ENCODE measurements at places on chromosomes 2 and 18. TPM values are rescaled to one million over a fixed set of nuclear protein-coding genes. Genes with fewer than 3 reads are reported as not detected.

DNA sequence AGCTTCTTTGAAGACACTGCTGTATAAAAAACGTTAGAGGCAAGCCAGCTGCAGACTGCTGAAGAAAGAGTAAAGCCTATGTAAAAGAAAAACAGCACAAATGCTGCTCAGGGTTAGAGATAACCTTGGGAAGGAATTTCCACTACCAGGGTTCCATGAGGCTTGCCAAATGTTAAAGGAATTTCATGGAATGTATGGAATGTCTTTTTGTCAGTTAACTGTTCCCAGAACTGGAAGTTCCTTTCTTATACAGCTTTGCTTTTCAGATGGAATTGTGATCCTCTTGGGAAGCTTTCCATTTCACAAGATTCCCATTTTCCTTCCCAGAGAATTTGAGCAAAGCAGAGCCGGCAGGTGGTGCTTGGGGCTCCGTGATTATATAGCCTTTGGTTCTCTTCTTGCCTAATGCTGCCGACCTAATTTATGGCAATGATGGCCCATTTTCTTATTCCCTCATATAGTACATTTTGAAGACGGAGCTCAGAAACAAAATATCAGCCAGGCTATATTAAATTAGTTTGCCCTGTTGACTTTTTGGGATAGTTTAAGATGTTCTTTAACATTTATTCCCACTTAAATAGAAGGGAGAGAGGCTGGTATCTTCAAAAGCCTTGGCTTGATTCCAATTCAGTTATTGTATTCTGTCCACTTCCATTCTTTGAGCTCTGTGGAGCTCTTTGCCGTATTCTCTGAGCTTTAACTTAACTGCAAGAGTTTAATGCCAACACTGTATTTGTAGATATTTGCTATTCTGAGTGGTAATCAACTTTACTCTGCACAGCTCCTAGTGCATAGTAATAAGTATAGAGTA, 162.3 kb downstream of the PHLPP1 start:
- no peak for DNase-seq

GRCh38 chr2:105771836-105772235, 27.1 kb downstream of the NCK2 start:
- no peak for DNase-seq

- no peak for DNase-seq
These were observed 96.5 kb downstream of the NDUFA10 start for GRCh38 chr2:239928391-239929350.

GRCh38 chr2:169808221-169808620, 9.6 kb downstream of the SSB start:
- no peak for DNase-seq

DNA sequence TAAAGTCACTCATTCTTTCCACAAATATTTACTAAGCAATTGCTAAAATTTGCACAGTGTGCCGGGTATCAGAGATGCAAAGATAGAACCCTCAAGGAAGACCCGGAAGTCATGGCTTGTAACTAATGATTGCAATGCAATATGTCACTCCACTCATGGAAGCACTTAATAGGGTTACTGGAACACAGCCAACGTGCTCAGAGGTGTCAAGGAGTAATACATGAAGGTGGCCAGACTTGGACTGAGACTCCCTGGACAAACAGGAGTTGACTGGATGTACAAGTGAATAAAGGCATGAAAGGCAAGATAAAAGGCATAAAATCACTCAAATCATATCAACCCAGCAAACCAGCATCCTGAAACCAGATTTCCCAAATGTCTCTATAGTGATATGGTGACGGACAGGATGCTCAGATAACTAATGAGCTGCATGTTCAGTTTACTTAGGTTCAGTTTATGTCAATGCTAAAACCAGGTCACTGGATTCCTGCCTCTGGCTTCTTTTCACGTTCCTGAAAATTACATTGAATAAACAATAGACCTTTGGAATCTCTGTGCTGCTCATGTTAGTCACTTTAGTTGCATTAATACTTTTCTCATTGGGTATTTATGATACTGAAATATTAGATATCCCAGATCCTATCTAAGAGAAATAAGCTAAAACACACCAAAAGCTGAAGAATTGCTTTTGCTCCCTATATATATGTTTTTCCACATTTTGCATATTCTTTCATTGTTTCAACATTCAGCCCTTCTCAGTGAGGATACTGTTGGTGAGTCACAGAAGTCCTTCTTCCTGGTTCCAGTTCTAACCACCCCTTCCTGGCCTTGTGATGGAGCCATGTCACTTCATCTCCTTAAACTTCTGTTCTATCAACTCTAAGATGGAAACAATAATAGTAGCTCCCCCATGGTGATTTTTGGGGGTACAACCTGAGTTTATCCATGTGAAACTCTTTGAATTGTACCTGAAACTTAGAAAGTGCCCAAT, 688.9 kb upstream of the ID2 start:
- DNase-seq: no peak

GRCh38 chr2:181957668-181958067, 28.0 kb upstream of the PPP1R1C start:
- no peak for DNase-seq

DNA sequence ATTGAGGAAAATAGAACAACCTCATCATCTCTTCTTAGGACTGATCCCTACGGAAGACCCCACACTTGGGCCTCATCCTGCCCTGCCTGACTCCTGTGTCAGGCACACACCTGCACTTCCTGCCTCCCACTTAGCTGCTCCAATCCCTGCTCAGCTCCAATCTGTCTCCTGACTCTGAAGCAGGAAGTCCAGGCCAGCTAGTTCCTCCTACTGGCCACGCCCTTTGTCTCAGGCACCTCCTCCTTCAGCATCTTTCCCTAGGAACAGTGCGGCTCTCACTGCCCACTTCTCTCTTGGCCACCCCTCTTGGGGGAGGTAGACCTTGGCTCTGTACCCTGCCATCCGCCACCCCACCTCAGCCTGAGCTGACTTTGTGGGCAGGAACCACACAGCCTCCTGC, 135.8 kb downstream of the CELF4 start:
- DNase-seq: no peak

GRCh38 chr2:172366596-172367150, 60.7 kb upstream of the ITGA6 start:
- DNase-seq: no peak

DNA sequence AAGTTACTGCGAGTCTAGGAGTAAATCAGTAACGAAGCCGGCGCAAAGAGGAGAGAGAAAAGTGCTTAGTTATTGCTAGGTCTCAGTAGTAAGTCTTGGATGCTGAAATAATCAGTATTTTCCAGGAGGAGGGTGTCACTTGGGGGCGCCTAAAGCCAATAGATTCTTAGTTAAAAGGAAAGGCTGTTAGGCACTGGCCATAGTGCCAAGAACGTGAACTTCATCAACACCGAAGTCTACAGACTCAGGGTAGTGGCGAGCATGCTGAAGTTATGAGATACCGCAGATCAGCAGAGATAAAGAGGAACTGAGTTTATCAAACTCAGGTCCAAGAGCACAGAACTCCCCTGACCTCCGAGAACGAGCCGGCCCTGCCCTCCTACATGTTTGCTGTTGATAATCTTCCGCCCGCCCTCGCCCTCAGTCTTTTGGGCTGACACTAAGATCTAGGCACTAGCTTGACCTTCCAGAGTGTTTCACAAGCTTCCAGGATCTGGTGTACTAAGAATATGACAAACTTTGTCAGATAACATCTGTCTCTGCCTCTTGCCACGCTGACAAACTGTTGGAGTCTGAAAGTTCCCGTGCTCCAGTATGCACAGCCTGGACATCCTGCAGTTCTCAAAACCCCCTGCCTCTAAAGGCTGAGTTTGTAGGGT, 49.2 kb downstream of the CYB5A start:
- DNase-seq: no peak

DNA sequence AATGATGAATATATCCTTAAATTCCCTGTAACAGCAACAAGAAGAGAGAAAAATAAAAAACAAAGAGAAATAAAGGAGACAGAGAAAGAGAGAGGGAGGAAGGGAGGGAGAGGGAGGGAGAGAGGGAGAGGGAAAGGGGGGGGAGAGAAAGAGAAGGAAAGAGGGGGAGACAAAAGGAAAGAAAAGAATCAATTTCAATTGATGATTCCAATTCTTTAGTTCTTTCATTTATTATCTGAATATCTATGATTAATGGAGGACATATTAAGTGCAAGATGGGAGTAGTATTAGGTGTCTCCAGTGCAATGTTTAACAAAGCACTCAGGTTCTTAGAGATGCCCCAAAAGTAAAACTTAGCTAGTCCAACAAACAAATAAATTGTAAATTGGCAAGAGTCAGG, 97.2 kb upstream of the DPP10 start:
- no peak for DNase-seq

GRCh38 chr2:48131539-48132270, 225.4 kb upstream of the FBXO11 start:
- DNase-seq: no peak

DNA sequence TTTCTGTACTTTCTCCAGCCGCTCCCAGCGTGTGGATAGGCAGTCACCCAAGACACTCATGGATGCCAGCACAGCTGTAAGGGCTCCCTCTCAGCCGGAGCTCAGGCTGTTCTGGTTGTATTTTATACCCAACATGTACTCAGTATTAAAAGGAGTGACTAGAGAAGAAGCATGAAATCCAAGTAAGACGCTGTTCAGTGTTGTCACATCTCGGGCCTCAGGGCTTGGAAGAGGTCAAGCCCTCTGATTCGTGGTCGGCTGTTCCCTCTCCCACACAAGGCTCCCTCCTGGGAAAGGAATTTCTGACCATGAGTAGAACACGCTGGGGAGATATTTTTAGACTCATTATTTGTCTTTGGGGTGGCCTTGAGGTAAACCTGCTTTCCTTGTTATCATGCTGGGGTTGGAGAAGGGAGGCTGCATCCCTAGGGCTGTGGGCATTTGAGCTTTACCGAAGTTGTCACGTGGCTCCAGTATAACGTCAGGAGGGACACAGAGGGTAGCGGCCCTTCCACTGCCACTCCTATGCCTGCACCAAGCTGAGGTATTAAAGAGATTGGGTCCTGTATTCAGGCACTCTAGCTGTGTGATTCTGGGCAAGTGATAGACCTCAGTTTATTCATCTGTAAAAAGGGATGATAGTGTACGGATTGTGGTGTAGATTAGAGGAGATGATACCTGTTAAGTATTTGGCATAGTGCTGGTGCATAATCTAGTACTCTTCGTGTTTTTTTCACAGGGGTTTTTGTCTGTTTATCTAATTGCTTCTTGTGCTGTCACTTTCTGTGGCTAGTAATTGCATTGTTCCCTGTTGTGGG, 34.1 kb downstream of the HK2 start:
- DNase-seq: peak; percentile 24

GRCh38 chr2:179837408-179837807, 24.0 kb downstream of the ZNF385B start:
- no peak for DNase-seq

GRCh38 chr18:7844418-7844817, 277.3 kb downstream of the PTPRM start:
- no peak for DNase-seq

DNA sequence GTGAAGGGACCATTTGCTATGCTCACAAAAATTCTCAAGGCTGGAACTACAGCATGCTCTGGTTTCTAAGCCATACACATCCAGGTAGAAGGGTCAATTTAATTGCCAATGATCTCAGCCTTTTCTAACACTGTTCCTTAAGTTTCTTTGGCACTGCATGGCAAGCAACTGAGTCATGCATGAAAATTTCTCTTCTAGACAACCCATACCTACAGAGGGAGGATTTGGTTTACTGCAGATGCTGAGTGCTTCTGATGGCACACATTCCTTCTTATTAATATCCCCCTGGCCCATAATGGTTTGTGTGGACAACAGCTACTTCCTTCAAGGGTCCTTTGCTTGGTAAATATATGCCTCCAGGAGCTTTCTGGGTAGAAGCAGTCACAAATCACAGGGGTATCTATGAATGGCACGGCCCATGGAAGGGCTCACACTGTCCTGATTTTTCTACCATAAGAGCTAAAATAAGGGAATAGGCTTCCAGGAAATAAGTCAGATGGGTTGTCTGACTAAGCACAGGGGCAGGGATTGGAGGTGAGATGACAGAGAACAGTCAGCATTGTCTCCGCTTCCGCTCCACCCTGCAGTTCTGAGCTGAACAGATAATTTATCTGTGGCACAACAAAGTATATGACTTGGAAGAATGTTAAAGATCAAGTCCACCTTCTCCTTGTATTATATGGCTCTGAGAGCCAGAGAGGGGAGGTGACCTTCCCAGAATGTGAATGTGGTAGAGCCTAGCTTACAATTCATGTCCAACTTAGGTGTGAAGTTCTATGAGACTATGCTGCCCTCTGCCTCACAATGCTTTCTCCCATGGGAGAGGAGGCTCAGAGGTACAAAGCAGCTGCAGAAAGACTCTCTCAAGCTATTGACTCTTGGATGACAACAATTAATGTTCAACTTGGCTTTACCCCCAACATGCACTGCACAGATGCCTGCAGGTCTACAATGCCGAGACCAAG, 199.2 kb upstream of the TNP1 start:
- DNase-seq: no peak

DNA sequence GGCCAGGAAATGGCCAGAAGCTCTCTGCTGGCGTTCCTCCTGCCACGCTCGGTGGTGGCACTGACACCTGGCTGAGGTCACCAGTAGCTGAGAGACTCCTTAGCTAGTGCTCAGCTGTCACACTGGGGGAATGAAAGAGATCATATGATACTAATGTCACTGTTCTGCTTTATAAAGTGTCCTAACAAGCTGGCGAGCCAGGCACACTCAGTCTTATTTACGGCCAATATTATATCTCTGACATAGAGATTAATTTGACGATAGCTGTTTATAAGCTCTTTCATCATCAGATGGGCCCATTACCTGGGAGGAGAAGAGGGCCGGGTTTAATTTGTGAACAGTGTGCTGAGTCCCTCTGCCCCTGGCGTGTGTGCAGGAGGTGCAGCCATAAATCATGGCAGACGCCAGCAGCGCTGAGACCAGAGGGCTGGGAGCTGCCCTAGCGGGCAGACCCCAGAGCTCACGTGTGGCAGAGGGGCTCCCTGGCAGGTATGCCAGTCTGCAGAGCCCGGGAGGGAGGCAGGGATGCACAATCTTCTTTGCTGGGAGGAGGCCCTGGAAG, 246.5 kb downstream of the HAUS1 start:
- DNase-seq: no peak

EMILIN2 gene
- 38.6 TPM for total RNA-seq

GPR35 gene
- total RNA-seq: 4.6 TPM

ALK gene
- 0.14 TPM for total RNA-seq

CHST10 gene
- total RNA-seq: 27.7 TPM

LIMS2 gene
- 63.2 TPM for total RNA-seq

SKOR2 gene
- not detected for total RNA-seq

SPATA3 gene
- 1.8 TPM for total RNA-seq
